ENCODE measurements at places on chromosomes 6 and 20.

- no peak for DNase-seq
Measured at GRCh38 chr6:64811119-64811518, 895.9 kb downstream of the EYS start.

- DNase-seq: no peak
Measured at GRCh38 chr20:20480126-20480525, 112.2 kb downstream of the INSM1 start.

GRCh38 chr6:133326584-133326983 is 85.4 kb downstream of the EYA4 start:
- no peak for DNase-seq

- no peak for DNase-seq
Measured at GRCh38 chr20:63847237-63848002, 13.9 kb upstream of the ABHD16B start.

Measured in Caco-2 (cell line).